Vein endothelial cell (primary cell): ENCODE measurements at places on chromosomes 5 and 9. TPM values are rescaled to one million over a fixed set of nuclear protein-coding genes. Genes with fewer than 3 reads are reported as not detected.

Gene GAS1
- 1.5 and 1.6 TPM in 2 replicates for total RNA-seq

Gene PCDHGB5
- total RNA-seq, result 22.4 and 26.1 TPM in 2 replicates

Gene PCDHGB3
- 6.5 and 8.8 TPM in 2 replicates for total RNA-seq

Gene SLC6A7
- not detected in 2 replicates for total RNA-seq

Gene IFNA14
- not detected in 2 replicates for total RNA-seq

Gene NME5
- total RNA-seq, result 1.4 and 2.6 TPM in 2 replicates

Gene AHRR
- 6.2 and 11.8 TPM in 2 replicates for total RNA-seq

Gene CBY3
- not detected in 2 replicates for total RNA-seq

Gene PCYOX1L
- 12.9 and 15.4 TPM in 2 replicates for total RNA-seq

Gene GRIA1
- total RNA-seq, result 0.33 TPM in 1 of 2 replicates, not detected in the other

Gene PLAC8L1
- total RNA-seq, result 0.29 TPM in 1 of 2 replicates, not detected in the other

Gene ELAVL2
- 0.33 and 1.8 TPM in 2 replicates for total RNA-seq

Gene DRD1
- total RNA-seq, result not detected in 2 replicates

Gene RPS14
- 2,576 and 2,669 TPM in 2 replicates for total RNA-seq

Gene GFPT2
- total RNA-seq, result 0.86 and 0.98 TPM in 2 replicates

Gene SHC3
- 0.29 and 1.3 TPM in 2 replicates for total RNA-seq

Gene CDX1
- not detected in 2 replicates for total RNA-seq

Gene UBAC1
- 36.2 and 38.5 TPM in 2 replicates for total RNA-seq

Gene FAM174A
- 13.7 and 17.6 TPM in 2 replicates for total RNA-seq
